ENCODE measurements at places on chromosomes 1 and 21.

- DNase-seq = no peak
Measured at GRCh38 chr1:27314169-27314568, 7.8 kb upstream of the TMEM222 start.

DNA sequence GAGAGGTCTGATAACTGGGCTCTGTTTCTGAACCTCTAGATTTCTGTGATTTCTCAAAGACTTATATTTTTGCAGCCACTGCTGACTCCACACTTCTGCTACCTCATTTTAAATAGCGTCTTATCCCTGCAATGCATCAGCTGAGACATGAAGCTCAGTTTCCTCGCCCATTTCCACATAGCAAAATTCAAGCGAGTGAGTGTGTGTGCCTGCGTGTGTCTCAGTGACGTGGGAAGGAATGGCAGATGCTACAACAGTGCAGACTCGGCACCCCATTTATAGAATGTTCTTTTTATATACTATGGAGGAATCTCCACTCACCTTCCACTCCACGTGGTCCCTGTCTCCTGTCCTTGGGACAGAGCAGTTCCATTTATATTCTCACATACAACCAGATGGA lies 35.7 kb downstream of the ZMYND12 start:
- no peak for DNase-seq

- DNase-seq = no peak
Measured at GRCh38 chr1:224528900-224529299, 87.2 kb upstream of the CNIH3 start.

DNA sequence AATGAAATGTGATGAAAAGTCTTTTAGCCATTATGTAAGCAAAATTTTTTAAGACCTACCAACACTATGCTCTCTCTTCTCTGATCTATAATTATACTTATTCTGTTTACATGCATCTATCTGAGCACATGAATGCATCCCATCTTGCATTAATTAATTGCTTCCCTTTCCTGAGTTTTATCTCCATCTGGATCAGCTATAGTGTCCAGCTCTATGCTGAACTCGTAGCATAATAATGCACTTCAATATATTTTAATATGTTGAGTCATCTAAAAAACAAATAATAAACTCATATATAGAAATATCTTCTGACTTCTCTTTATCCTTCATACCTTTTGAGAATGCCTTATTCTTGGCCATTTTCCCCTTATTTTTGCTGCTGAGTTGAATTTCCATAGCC lies 1097.8 kb downstream of the TTLL7 start:
- no peak for DNase-seq

- DNase-seq = no peak
Measured at GRCh38 chr21:31203431-31204054, 140.5 kb downstream of the TIAM1 start.

GRCh38 chr1:226870026-226870400 lies 403 bp upstream of the PSEN2 start:
- no peak for DNase-seq

DNA sequence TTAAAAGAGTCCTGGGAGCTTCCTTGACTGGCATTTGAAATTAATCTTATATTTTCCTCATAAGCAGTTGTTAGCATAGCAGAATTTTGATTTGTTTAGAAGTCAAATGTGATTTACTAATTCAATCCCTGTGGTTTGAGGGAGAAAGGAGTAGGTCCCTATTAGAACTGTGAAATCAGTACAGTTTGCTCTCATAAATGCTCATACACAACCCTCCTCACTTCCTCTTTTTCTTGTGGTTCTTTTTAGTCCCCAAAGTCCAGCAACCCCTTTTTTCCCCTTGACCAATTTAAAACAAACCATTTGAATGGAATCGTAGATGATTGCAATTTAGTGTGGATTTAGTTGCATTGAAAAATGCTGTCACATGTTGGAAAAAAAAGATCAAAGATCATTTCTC lies 9.2 kb upstream of the IFI44 start:
- no peak for DNase-seq

DNA sequence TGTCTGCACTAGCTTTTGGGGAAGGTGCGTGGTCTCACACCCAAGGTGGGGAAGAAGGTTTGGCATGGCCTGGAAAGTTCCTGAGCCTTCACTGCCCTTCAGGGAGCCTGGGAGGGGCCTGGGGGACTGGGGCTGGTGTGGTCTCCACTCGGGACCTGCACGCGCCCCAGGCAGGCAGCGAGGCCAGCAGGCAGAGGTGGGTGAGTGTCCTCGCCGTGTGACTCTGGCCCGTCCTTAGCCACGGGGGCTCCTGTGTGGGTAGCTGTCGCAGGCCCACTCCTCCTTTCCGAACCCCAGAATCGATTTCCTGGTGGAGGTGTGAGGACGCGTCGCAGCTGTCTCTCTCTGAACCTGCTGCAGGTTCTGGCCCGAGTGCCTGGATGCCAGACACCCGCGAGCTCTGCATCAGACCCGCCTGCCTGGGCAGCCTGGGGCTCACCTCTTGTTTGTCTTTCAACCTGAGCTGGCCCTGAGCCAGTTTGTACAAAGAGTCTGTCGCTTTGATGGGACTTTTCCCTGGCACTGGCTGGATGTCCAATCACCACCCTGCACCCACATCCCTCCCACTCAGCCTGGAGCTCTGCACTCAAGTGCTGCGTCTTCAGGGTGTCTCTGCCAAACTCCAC lies 36.0 kb upstream of the SLC19A1 start:
- no peak for DNase-seq

DNA sequence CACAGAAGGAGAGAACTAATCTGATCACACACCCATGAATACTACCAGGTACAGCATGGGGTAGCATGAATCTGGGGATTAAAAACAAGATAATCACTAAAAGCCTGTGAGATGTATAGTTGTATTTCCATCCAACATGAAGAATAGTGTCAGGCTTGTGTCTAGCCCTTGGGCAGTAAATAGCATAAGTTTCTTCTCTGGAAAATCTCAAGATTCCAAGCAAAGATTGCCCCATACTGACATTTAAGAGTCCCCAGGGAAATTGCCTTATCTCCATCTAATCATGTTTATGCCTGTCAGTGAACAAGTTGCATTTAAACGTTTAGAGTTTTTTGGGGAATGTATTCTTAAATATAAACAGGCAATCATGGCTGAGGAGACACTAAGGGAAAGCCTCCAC lies 109.2 kb upstream of the SERTAD4 start:
- DNase-seq = no peak

- peak; percentile 37 for DNase-seq
Measured at GRCh38 chr1:211259638-211260126, 516 bp downstream of the RCOR3 start.

- DNase-seq = no peak
Measured at GRCh38 chr1:152817309-152817708, 5.5 kb downstream of the LCE1B start.

DNA sequence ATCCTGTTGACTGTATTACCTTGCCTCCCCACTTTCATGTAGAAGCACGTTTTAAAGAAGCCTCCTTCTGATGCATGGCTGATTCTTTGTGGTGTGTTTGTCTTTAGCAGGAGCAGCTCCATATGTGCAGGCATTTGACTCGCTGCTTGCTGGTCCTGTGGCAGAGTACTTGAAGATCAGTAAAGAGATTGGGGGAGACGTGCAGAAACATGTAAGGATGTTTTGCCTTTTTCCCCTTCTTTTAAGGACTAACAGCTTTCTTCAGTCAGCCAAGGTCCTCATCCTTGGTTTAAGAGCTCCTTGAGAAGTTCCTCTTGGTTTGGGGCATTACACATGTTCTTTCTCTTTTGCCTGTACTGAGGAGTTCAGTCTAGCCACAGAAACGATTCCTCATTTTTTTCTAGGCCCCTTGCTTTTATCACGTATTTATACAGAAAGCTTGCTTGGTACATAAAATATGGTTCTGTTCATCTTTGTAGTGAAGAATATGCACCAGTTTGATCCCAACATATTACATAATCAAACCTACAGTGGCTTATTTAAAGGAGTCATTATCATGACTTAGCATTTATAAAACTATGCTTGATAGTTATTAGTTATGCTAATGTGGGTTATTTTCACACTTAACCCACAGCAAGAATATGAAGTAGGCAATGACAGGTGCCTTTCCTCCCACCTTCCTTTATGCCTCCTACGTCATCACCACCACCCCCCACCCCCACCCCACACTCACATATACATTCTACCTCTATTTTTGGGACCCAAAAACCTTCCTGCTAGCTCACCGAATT lies 19.6 kb downstream of the CAP1 start:
- DNase-seq = no peak

DNA sequence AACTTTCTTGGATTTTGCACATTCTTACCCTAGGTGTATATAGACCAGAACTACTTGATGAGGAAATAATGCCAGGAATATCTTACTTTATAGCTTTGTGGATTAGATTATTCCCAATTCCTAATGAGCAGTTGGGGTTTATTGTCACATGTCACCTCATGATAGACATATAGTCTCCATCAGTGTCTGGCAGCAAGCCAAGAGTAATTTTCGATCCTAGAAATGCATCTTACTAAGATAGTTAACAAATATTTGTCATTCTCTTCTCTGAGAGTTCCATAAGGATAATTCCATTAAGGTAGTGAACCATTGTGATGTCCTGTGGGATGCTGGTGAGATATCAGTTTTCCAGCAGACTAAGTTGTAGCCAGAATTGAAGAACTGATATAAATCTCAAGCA lies 1282.9 kb upstream of the B3GALT2 start:
- DNase-seq = no peak

DNA sequence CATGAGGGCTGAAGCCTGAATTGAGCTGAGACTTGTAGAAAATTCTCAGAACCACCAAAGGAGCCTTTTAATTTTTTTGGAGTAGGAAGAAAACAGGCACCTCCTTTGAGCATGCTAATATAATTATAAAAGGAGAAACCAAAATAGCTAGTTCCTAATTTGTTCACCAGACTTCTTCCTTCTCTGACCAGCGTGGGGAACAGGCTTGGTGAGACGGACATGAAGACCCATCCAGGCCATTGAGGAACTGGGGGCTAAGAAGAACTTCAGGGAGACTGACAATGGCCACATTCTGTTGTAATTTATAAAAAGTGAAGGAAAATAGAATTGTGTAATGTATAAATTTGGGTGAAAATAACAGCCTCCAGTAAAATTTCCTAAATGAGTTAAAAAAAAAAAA lies 62.6 kb downstream of the MAN1C1 start:
- DNase-seq = no peak

DNA sequence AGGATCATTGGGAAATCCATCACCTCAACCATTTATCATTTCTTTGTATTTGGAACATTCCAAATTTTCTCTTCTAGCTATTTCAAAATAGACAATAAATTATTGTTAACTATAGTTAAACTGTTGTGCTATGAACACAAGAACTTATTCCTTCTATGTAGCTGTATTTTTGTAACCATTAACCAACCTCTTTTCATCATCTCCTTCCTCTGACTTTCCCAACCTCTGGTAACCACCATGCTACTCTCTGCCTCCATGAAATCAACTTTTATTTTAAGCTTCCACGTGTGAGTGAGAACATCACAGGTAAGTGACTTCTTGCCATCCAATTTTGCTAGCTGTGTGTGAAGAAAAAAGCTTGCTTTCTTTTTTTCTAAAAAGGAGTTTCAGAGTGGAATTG lies 418 bp downstream of the IFI44L start:
- DNase-seq = no peak

- DNase-seq = no peak
Measured at GRCh38 chr1:54795356-54795665, 5.8 kb downstream of the TTC22 start.

- no peak for DNase-seq
Measured at GRCh38 chr1:100904528-100904927, 8.6 kb downstream of the SLC30A7 start.

DNA sequence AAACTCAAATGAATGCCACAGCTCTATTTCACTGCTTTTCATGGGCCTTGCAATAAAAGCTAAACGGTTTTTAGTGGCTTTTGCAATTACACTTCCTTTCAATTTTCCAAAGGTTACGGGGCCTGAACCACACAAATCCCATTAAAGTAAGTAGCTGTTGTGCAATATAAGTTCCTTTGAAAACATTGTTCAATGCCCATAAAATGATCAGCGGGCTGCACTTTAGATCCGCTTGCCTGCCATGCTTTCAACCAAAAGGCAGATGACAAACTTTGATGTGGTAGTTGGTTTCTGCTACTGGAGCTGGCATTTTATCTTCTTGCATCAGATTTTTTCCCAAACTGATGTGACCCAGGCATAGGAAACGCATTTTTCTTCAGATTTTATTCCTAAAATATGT lies 50.2 kb downstream of the PRRX1 start:
- no peak for DNase-seq

DNA sequence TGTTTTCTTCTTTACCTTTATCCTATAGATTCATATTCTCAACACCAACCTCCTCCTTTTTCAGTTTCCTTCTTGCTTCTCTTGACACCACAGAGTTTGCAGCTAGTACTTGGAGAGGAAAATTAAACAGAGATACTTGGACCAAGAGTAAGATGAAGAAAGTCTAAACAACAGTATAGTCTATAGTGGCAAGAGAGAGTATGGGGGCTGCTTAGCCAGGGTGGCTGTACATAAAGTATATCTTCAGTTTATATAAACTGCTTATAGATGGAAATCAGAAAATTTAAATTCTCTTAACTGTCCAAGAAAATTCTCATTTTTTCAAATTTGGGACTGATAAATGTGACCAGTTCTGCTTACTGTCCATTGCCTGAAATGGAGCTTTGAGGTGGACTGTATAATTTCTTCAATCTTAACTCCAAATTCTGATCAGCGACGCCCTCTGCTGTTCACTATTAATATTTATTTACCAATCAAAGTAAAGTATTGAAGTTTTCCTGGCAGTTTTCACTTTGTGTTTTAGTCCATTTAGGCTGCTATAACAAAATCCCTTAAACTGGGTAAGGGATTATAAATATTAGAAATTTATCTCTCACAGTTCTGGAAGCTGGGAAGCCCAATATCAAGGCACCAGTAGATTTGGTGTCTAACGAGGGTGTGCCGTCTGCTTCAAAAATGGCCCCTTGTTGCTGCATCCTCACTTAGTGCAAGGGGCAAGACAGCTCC lies 14.8 kb upstream of the METTL18 start:
- DNase-seq = no peak

- no peak for DNase-seq
Measured at GRCh38 chr1:22916471-22916820, 56.2 kb downstream of the LACTBL1 start.

- no peak for DNase-seq
Measured at GRCh38 chr1:182229921-182230491, 161.6 kb downstream of the GLUL start.

DNA sequence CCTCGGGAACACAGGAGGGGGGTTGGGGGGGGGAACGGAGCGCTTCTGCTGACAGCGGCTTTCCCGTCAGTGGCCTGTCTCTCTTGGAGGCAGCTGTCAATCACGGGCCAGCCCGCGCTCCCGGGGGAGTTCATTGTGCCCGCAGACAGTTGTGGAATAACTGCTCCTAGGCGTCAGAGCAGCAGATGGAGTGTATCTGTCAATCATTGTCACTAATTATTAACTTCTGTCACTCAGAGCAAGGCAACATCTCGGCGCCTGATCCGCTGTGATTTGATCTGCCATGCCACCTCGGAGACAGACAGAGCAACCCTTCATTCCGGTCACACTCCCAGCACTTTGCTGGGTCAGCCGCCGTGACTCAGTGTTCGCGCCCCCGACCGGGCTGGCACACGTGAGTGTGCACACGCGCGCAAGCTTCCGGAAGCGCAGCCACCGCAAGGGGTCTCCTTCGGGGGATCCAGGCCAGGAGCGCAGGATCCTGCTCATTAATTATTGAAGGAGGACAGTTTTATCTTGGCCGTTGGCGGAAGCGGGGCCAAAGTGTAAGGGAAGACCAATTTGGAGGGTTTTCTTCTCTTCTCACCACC lies 75.8 kb downstream of the RRAGC start:
- DNase-seq = no peak

Measured in activated CD8-positive, alpha-beta memory T cell treated with anti-CD3 and anti-CD28 coated beads for 1 hour (primary cell).